Activated CD4-positive, alpha-beta T cell treated with anti-CD3 and anti-CD28 coated beads for 1 hour (primary cell): ENCODE measurements at places on chromosomes 11 and 22.

DNA sequence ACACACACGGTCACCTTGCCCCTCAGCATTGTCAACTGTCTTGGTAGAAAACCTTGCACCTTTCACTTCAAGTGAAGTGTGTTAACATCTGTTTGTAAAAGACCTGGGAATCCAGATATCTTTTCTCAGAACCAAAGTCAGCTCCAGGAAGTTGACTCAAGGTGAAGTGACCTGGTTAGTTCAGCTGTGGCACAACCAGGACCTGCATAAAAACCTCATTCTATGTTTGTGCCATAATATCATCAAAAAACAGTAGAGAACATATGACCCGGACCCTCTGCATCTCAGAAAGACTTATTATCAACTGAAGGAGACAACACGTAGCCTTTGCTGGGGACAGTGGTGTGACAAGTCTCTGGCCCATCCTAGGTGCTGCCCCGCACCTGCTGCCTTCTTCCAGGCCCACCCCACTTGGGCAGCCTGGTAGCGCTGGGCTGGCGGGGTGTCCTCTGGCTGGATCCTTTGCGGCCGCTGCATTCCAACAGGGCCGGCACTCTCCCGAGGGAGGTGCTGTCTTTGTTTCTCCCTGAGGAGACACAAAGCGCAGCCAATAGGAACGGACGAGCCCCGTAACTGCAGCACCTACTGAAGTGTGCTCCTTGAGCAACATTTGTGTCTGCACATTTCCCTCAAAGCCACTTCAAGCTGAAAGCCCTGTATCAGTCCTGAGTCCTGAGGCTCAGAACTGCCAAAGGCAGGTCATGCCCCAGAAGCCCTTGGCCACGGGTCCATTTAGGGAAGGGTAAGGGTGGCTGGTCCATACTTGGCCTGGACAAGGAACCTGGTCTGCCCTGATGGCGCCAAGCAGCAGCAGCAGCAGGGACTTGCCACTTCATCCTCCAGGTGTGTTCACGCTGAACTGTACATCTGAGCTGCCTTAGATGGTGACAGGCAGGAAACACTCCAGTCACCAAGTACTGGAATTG is 25.2 kb downstream of the LRRC74B start:
- no peak for DNase-seq

DNA sequence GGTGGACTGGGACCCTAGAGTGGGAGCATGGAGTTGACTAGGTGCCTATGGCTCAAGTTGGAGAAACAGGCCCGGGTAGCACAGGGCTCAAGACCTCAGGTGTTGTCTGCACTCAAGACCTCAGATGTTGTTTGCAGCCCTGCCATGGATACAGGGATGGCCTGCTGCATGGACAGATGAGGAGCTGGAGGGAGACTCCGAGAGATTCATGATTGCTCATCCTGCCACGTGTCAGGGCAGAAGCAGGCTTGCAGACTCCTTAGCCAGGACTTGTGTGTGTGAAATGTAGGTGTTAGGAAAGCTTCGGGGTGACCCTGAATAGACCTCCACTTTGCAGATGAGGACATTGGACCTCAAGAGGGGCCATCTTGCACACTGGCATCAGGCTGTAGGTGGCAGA is 921 bp downstream of the CCDC116 start:
- DNase-seq: no peak

GRCh38 chr11:105049481-105049880 is 4.3 kb upstream of the CARD16 start:
- no peak for DNase-seq

DNA sequence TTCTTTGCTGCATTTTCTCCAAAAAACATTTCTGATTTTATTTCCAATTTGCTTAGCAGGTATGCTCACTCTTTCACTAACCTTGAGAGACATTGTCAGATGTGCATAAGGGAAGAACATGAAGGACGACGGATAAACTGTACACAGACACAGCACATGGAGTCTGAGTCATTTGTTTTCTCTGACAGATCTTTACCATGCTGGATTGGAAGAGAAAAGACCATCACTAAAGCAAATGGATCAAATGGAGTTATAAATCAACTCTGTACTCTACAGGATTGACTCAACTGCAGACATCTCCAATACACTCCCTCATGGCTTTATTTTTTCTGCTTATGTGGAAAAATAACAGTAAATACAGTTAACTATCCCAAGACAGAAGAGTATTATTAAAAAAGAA is 90.2 kb upstream of the CTSC start:
- DNase-seq: no peak

DNA sequence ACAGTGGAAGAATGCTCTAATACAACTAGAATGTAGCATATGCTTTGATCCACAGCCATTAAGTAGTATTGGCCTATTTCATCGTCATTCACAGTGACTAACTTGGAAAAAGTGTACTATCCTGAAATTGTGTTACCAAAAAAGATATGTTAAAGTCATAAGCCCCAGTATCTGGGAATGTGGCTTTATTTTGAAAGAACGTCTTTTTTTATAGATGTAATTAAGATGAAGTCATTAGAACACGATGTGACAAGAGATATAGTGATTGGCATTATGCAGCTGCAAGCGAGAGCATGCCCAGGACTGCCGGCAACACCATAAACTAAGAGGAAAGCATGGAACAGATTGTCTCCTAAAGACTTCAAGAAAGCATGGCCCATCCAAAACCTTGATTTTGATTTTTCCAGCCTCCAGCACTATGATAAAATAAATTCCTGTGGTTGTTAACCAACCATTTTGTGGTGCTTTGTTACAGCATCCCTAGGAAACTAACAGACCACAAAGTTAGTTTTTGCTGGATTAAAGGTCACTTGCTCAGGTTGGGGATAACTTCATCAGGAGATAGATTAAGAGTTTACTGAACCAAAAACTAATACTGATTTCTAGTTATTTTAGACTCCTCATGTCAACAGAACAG is 870.6 kb upstream of the LRRC4C start:
- DNase-seq: no peak

- DNase-seq: no peak
These were observed 9.5 kb upstream of the ELF5 start for GRCh38 chr11:34523053-34523452.

GRCh38 chr11:61125310-61125684 is 23.0 kb downstream of the CD5 start:
- no peak for DNase-seq

- no peak for DNase-seq
These were observed 94.8 kb upstream of the NTM start for GRCh38 chr11:131275580-131275979.

DNA sequence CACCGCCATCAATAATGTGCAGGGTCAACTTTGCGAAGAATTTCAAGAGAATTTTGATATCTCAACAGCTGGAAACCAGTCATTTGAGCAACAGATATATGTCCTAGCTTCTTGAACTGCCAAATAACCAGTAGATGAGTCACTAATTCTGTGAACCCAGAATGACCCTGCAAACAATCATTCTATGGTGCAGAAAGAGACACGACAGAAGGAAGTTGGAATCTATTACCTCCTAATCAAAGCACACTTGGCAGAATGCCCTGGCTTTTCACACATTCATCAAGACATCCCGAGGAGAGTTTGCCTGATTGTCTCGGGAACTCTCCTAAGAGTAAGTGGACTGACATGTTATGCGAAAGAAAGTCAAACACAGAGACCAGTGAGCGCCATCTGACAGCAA is 621.1 kb downstream of the OPCML start:
- no peak for DNase-seq

DNA sequence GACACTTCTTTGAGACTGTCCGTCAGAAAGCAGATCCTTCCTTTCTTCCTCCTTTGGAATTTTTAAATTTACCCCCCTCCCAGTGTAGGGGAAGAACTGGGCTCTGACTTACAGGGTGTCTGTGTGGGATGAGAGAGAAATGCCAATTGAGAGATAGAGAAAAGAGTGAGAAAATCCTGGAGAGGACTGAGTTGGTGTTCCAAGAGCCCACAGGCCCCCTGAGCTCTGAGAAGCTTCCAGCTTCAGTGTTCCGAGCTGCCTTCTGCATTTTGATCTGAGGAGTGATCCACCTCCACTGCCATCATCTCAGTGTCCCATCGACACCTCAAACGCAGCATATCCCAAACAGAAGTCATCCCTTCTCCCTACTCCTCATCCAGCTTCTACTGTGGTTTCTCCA is 70.7 kb upstream of the GRK3 start:
- DNase-seq: no peak

DNA sequence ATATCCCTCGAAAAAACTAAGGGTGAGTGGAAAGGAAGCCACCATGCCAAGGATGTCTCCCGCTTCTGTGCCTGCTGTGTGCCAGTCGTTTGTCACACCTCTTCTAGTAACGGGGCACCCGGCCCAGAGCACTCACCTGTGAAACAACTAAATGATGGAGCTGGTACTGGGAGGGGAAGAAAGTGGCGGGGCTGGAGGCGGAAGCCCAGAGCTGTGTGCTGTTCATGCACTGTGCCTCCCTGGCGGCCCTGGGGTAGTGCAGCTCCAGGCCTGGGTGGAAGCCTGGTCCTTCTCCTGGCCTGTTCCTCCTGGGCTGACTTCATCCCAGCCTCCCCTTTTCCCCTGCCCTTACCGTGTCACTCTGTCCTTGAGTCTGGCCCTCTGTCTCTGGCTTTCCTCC is 130.2 kb downstream of the CEP164 start:
- DNase-seq: no peak

GRCh38 chr22:36415415-36416168 is 27.8 kb upstream of the MYH9 start:
- DNase-seq: no peak

GRCh38 chr22:47172771-47173534 is 410.5 kb downstream of the TBC1D22A start:
- no peak for DNase-seq

GRCh38 chr11:57434640-57435546 is 8.0 kb upstream of the SLC43A3 start:
- no peak for DNase-seq

- DNase-seq: no peak
These were observed 19.7 kb upstream of the DNAJB13 start for GRCh38 chr11:73931039-73931645.

DNA sequence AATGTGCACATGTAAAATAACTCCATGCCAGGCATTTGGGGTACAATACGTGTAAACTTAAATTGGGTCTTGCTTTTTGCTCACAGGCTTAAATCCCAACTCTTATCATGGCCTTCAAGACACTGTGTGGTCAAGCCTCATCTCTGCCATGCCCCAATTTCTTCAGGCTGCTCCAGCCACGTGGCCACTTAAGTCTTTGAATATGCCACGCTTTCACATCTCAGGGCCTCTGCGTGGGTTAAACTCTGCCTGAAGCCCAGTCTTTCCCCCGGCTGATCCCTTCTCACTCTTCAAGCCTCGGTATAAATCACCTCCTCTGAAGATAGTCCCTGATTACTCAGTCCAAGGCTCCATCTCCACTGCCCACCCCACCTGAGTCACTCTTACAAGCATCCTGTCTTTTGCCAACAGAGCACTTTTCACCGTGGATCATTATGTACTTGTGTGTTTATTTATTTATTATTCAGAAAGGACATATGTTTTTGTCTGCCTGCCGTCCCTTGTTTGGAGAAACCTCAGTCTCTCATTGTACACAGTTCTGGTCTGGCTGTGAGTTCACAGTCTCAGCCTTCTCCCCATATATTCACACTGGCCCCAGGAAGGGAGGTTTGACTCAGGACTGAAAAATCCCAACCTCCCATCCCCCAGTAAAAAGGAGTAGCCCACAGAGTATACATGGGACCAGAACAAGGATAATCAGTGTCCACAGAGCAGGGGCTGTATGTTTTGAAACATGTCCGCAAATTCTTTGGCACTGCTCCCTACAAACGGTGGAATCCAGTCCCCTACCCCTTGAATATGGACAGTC is 344.7 kb downstream of the MN1 start:
- DNase-seq: no peak

GRCh38 chr11:45512471-45513148 is 152.8 kb downstream of the CHST1 start:
- DNase-seq: no peak

DNA sequence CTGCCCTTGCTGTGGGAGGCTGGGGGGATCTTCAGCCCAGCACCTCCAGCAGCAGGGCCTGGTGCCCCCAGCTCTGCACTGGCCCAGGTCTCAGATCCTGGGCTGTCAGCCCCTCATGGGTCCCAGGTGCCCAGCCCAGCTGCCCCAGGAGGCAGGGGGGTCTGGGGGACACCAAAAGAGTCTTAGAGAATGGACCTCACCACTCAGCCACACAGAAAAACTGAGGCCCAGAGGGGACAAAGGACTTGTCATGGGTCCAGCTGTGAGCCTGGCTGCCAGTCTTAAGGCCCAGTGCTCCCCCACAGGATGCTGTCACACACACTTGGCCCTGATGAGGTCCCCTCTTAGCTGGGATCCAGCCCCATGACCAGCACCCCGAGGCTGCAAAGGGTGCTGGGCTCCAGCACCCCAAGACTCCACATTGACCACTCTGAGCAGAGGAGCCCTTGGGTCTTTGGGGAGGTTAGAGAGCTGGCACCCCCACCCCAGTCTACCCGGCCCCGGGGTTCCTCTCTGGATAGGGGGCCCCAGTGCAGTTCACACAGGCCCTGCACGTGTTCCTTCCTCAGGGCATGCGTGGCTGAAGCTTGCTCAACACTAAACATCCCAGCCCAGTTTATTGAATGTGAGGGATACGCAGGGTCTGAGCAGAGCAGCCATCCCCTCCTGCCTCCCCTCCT is 54.4 kb downstream of the IGLL5 start:
- DNase-seq: no peak

DNA sequence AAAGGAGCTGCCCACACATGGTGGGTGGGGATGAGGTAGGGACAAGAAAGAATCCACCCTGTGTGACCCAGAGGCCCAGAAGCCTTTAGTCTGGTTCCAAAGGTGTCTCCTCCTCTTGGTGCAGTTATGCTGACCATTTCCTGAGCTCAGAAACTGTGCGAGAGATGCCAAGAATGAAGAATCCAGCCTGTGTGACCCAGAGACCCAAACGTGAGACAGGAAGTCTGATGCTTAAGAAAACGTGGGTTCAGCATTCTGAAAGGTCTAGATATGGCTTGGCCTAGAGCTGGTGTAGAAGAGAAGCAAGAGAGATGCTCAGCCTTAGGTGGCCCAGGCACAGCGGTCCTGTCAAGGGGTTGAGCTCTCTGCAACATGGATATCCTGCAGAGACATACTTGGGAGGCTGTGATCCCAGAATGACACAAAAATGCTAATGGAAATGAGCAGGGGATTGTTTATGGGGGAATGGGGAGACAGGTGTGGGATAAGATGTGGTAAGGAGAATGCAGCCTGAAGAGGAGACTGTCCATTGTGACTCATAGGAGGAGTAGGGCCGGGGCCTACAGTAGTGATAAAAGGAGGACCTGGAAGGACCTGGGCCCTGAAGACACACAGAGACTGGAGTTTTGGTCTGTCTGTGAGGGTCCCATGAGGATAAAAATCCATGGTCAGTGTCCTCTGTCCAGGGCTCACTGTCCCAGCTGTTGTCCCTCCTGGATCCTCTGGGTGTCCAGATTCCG is 79.0 kb downstream of the ZNF280B start:
- no peak for DNase-seq

- no peak for DNase-seq
These were observed 79.7 kb upstream of the SLC5A12 start for GRCh38 chr11:26801601-26802000.
